ENCODE measurements at places on chromosomes 12 and 14.

DNA sequence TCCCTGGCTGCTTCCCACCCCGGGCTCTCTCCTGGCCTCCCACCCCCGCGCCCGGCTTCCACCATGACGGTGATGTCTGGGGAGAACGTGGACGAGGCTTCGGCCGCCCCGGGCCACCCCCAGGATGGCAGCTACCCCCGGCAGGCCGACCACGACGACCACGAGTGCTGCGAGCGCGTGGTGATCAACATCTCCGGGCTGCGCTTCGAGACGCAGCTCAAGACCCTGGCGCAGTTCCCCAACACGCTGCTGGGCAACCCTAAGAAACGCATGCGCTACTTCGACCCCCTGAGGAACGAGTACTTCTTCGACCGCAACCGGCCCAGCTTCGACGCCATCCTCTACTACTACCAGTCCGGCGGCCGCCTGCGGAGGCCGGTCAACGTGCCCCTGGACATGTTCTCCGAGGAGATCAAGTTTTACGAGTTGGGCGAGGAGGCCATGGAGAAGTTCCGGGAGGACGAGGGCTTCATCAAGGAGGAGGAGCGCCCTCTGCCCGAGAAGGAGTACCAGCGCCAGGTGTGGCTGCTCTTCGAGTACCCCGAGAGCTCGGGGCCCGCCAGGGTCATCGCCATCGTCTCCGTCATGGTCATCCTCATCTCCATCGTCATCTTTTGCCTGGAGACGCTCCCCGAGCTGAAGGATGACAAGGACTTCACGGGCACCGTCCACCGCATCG lies 1.8 kb downstream of the KCNA1 start:
- no peak for DNase-seq

- DNase-seq: no peak
Observed at GRCh38 chr12:115472852-115473251, 788.9 kb upstream of the TBX3 start.

GRCh38 chr14:54470701-54471100 lies 18.1 kb downstream of the GMFB start:
- DNase-seq: no peak

DNA sequence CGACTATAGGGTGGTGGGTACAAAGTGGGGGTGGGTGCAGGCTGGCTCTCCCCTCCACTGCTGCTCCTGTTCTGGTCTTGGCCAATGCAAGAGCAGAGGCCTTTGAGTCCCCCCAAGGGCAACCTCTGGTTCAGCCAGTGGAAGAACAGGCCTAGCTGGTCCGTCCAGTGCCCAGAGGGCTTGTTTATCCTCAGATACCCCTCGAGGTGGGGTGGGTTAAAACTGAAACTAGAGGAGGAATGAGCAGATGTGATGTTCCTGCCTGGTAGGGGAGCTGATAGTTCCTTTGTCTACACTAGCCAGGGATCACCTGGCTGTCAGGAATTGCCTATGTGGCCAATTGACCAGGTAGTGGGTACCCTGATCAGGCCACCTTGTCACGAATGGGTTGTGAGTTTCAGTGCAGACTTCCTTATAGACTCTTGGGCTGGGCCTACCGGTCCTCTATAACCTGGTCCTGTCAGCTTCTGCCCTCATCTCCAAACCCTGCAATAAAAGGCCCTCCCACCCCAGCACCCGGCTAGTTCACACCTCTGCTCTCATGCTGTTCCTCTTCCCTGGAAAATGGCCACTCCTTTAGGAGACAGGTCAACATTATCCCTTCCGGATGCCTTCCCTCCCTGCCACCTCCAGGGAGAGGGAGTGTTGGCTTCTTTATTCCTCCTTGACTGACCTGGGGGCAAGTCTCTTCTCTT lies 10.7 kb upstream of the HSP90AA1 start:
- DNase-seq: no peak

- no peak for DNase-seq
Observed at GRCh38 chr14:87687420-87687819, 305.6 kb downstream of the GALC start.

GRCh38 chr14:50191499-50191898 lies 39.9 kb downstream of the SOS2 start:
- DNase-seq: no peak

- no peak for DNase-seq
Observed at GRCh38 chr14:72830356-72830755, 63.5 kb downstream of the DPF3 start.

DNA sequence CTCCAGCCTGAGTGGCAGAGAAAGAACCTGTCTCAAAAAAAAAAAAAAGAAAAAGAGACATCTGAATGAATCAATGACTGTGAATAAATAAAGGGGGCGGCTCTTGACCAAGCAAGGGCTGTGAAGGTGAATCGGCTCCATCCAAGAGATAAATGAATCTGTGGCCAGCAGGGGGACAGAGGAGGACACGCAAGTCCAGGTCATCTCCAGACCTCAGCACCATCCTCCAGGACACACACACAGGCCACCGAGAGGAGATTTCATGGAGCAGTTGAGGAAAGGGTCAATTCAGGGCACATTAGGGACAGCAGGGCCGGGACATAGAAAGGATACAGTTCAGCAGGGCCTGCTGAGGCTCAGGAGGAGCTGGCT lies 21.6 kb downstream of the TRPV4 start:
- no peak for DNase-seq

DNA sequence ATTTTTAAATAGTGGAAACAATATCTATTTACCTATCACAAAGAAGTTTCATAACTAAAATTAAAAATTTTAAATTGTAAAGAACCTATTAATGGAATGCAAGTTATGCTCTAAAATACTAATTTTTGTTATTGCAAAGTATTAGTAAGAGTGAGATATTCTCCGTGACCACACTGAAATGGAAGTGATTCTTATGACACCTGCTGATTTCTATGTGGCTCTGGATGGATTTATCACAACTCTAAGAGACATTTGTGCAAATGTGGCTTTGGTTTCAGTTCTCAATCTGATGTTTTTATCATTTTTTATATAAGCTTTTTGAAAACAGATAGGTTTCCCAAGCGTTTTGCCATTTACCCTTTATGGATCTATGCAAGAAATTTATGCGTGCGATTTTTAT lies 497.8 kb downstream of the NAV3 start:
- no peak for DNase-seq

- DNase-seq: no peak
Observed at GRCh38 chr14:55654243-55654642, 74.2 kb downstream of the KTN1 start.

DNA sequence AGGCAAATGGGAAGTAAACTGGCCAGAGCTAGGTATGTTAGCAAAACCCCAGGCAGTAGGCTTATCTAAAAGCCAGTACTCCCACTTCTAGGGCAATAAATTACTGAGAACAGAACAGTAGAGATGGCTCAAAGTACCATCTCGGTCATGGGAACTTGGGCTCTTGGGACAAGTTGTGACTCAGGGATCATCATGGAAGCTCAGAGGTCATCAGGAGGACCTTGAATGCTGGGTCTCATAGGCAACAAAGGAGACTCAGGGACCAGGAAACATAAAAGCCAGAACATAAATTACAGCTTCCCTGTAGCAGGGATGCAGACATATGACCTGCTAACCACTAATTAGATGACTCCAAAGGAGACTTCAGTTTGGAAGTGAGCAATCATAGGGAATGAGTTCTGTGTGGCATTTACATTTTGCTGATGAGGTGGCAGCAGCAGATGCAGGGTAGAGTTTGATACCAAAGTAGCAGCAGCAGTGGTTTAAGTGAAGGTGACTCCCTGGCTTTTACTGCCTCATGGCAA lies 97.6 kb upstream of the SCAF11 start:
- no peak for DNase-seq

GRCh38 chr14:38836539-38836938 lies 266.5 kb downstream of the SEC23A start:
- DNase-seq: no peak

GRCh38 chr14:50792051-50792477 lies 38.9 kb downstream of the NIN start:
- no peak for DNase-seq

DNA sequence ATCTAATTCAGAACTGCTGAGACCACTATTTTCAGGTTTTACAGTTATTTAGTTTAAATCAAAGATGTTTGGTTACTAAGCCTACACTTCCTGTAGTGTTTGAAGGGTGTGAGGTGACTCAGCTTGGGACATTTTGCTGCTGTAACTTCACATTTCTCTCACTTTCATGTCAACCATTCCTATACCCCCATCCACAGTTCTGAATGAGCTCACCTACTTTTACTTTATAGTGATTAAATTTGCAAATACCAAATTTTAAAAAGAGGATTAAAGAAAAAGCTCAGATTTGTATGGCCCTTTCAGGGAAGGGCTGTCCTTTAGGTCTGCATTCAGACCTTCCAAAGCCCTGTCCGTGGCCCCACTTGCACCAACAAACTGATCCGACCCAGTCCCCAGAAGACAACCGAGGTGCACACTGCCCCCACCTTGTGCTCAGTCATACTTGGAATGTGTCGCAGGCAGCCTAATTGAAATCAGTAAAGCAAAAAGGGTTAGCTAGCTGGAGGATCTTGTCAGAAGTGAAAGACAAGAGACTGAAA lies 174.4 kb downstream of the MON2 start:
- DNase-seq: no peak

- no peak for DNase-seq
Observed at GRCh38 chr12:109089683-109090082, 3.6 kb downstream of the ALKBH2 start.

DNA sequence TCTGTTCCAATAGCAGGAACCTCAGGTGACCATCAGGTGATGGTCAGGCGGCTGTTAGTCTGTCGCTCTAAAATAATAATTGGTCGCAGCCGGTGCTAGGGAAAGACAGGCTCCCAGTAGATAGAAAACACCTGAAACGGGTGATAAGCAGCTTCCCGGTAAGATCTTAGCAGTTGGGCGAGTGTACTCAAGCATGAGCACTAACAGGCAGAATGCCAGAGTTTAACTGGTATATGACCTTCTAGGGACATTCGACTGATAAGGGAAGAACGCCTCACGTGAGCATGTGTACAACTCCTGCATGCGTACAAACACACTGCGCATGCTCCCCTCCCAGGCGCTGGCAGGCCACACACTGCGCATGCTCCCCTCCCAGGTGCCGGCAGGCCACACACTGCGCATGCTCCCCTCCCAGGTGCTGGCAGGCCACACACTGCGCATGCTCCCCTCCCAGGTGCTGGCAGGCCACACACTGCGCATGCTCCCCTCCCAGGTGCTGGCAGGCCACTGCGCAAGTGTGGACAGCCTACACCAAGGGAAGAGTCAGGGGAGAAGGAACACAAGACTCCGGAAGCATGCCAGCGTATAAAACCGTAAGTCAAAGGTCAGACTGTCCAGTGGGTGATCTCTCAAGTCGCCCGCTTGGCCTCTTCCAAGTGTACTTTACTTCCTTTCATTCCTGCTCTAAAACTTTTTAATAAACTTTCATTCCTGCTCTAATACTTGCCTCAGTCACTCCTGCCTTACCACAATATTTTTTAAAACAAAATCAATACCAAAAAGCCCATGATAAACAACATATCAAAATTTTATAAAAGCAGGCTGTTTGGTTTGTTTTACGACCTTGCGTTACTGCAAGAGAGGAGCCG lies 24.5 kb downstream of the GPRC5D start:
- DNase-seq: peak; percentile 17

DNA sequence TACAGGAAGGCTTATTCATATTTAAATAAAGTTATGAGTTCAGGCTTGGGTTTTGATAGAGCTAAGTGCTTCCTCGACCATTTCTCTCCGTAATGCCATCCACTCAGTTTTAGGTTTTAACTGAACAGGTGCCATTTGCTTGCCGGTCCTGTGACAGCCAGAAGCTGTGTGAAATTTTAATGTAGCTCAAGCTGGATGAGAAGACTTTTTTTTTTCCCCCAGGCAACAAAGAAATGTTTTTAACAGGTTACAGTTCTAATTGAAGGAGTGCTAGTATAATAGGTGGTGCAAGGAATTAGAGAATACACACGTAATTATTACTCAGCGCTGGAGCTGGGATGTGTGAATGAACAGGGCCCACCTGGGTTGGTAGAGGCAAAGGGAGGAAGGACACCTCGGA lies 502.3 kb downstream of the AACS start:
- no peak for DNase-seq

GRCh38 chr12:132516095-132517012 lies 26.4 kb downstream of the FBRSL1 start:
- DNase-seq: no peak

- DNase-seq: no peak
Observed at GRCh38 chr14:80576401-80576800, 365.1 kb upstream of the DIO2 start.

DNA sequence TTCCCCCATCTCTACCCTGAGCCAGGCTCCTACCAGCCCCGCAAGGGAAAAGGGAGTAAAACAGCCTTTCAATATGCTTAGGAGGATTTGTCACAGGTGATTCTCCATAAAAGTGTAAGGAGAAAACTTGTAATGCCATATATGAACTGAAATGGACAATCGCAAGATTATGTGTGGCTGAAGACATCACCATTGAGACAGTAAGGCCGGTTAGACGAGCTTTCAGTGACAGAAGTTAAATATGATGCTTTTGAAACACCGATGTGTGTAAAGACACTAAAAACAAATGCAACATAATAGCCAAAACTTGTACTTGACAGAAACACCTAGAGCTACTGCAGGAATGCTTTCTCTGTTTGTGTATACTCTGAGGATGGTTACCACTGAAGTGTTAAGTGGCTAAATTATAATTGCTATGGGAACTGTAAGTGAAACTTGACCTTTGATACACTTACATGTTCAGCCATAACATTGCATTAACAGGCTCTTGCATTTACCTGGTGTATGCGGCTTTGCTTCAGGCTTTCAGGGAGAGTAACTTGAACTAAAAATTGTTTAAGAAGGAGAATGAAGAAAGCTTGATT lies 42.3 kb downstream of the FAR2 start:
- no peak for DNase-seq

DNA sequence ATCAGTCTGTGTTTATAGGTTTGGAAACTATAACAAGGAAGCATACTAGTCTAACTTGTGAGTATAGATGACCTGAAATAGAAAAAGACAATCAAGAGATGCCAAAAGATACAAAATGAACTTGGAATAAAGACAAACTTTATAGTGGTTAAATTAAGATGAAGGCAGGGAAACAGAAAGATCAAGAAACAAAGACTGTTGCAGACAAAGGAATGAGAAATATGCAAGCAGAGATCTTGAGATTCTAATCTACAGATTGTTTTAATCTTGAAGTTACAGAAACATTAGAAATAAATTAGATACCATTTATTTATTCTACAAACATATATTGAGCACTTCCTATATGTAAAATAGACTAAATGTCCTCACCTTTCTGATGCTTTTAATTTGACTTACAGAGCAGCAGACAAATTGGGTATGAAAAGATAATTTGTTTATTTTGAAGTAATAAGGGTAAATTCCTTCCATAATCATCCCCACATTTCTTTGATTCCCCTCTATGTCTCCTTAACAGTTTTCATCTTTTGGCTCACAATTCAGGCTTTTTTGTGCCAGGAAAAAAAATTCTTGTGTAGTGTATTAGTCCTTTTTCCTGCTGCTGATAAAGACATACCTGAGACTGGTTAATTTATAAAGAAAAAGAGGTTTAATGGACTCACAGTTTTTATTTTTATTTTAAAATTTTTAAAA lies 134.4 kb downstream of the KITLG start:
- DNase-seq: no peak

All from activated T-helper 2 cell treated with anti-CD3 and anti-CD28 coated beads, Interferon-gamma antibody, Interleukin-2, Interleukin-4, amounts not matched to agents 10 μg/mL and 5 μg/mL and 100 μg/mL, durations not matched to agents 14 hours and 24 hours and 36 hours (primary cell).